ENCODE measurements at places on chromosomes 3 and 15. TPM values are rescaled to one million over a fixed set of nuclear protein-coding genes. Genes with fewer than 3 reads are reported as not detected.

Gene BUB1B
- total RNA-seq = 92.9 TPM

Gene KBTBD13
- total RNA-seq = not detected

Gene CASR
- 0.02 TPM for total RNA-seq

Gene IQCF2
- total RNA-seq = not detected

Gene RYR3
- total RNA-seq = 0.38 TPM

Gene PLCL2
- 6.9 TPM for total RNA-seq

Gene GRAMD2A
- total RNA-seq = 1.7 TPM

Gene SATB1
- total RNA-seq = 37.5 TPM

Gene CFAP92
- total RNA-seq = 1.4 TPM

Gene CRYGS
- total RNA-seq = 2.0 TPM

Gene MRAS
- total RNA-seq = 6.3 TPM

Gene APBA2
- total RNA-seq = 21.8 TPM

Gene RABL3
- total RNA-seq = 23.0 TPM

Gene BOC
- 9.6 TPM for total RNA-seq

Gene PDZRN3
- 7.9 TPM for total RNA-seq

Gene GOLGA6A
- 0.25 TPM for total RNA-seq

Gene APOD
- not detected for total RNA-seq

Gene SYNPR
- total RNA-seq = 0.18 TPM

Gene ST3GAL6
- total RNA-seq = 7.3 TPM

Gene FBXW12
- total RNA-seq = 0.13 TPM

Gene SAMMSON
- total RNA-seq = 0.55 TPM

Gene ZNF770
- 52.3 TPM for total RNA-seq

Gene TMEM207
- not detected for total RNA-seq

Gene P2RY14
- total RNA-seq = not detected

Data from endodermal cell (in vitro differentiated cells).